ENCODE measurements at places on chromosomes 4 and X.

GRCh38 chr4:157572284-157572683, 351.8 kb downstream of the GRIA2 start:
- no peak for DNase-seq
- no peak overlapping the region for H3K4me3 ChIP-seq
- H3K4me1 ChIP-seq, result no peaks in the 10 kb centered on the region
- H3K27ac ChIP-seq, result no peak overlapping the region
- no peaks in the 10 kb centered on the region for H3K27me3 ChIP-seq

GRCh38 chr4:77263247-77263646, 106.2 kb downstream of the CCNG2 start:
- no peaks in the 10 kb centered on the region for H3K36me3 ChIP-seq
- no peak overlapping the region for H3K27ac ChIP-seq
- H3K4me3 ChIP-seq, result no peak overlapping the region

DNA sequence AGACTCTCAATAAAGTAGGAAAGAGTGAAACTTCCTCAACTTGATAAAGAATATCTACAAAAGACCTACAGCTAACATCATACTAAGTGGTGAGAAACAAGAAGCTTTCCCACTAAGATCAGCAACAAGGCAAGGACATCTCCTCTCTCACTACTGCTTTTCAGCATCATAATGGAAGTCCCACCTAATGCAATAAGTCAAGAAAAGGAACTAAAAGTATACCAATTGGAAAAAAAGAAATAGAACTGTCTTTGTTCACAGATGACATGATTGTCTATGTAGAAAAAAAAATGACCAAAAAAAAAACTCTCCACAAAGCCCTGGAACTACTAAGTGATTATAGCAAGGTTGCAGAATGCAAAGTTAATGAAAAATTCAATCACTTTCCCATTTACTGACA, 25.1 kb upstream of the SH3RF1 start:
- DNase-seq, result no peak
- no peak overlapping the region for H3K27ac ChIP-seq
- H3K4me1 ChIP-seq, result peaks cover 7% of the 10 kb centered on the region
- H3K4me3 ChIP-seq, result no peak overlapping the region

DNA sequence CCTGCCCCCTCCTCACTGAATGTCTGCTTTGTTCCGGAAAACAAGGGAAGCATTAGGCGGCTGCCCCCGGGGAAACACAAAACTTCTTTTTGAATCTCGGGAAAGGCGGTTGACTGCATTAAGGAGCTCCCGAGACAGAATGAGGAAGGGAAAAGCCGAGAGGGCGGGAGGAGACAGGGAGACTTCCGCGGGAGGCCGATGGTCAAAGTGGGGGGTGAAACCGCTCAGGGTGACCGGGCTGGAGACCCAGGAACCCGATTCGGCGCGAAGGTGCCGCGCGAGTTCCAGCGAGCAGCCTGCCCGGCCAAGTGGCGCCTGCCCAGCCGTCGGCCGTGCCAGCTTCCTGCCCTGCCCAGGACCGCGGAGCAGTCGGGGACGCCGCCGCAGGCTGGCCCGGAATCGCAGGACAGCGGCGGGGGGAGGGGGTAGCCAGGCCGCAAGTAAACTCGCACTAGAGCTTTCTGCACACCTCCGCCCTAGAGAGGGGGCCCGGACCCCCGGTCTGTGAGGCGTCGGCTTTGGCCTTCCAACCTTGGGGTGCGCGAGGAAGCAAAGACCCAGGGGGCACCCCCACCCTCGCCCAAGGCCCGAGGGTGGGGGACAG, 55.1 kb upstream of the BCOR start:
- peaks cover 5% of the 10 kb centered on the region for H3K4me1 ChIP-seq
- no peaks in the 10 kb centered on the region for H3K36me3 ChIP-seq
- peak overlapping the region; percentile 59 for H3K27ac ChIP-seq
- no peaks in the 10 kb centered on the region for H3K27me3 ChIP-seq

GRCh38 chr4:186144946-186145569, 40.6 kb downstream of the FAM149A start:
- DNase-seq, result no peak
- peaks cover 2% of the 10 kb centered on the region for H3K36me3 ChIP-seq
- H3K4me1 ChIP-seq, result peaks cover 6% of the 10 kb centered on the region
- no peak overlapping the region for H3K27ac ChIP-seq
- peaks cover 61% of the 10 kb centered on the region for H3K27me3 ChIP-seq
- H3K4me3 ChIP-seq, result peak overlapping the region; percentile 35

- peaks cover 3% of the 10 kb centered on the region for H3K36me3 ChIP-seq
- H3K4me1 ChIP-seq, result no peaks in the 10 kb centered on the region
- no peak overlapping the region for H3K27ac ChIP-seq
Measured at GRCh38 chrX:132712350-132712749, 223.5 kb upstream of the MBNL3 start.

- H3K27me3 ChIP-seq, result no peaks in the 10 kb centered on the region
- H3K27ac ChIP-seq, result no peak overlapping the region
- no peaks in the 10 kb centered on the region for H3K4me1 ChIP-seq
- no peak for DNase-seq
- no peak overlapping the region for H3K4me3 ChIP-seq
- H3K36me3 ChIP-seq, result no peaks in the 10 kb centered on the region
Measured at GRCh38 chr4:111639876-111640275, 505.4 kb upstream of the FAM241A start.

DNA sequence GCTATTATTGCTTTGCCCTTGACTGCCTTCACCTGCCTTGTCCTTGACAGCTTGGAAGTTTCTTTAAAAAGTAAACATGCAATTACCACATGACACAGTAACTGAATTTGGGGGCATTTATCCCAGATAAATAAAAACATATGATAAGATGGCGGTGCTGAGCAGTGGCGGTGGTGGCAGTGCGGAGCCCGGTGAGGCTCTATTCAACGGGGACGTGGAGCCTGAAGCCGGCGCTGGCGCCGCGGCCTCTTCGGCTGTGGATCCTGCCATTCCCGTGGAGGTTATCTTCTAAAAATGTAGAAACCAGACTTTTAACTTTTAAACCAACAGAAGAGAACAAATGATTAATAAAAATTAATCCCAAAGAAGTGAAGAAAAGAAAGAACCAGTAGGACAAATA, 59.7 kb upstream of the ZDHHC15 start:
- H3K4me1 ChIP-seq, result no peaks in the 10 kb centered on the region
- H3K27me3 ChIP-seq, result peaks cover 14% of the 10 kb centered on the region

DNA sequence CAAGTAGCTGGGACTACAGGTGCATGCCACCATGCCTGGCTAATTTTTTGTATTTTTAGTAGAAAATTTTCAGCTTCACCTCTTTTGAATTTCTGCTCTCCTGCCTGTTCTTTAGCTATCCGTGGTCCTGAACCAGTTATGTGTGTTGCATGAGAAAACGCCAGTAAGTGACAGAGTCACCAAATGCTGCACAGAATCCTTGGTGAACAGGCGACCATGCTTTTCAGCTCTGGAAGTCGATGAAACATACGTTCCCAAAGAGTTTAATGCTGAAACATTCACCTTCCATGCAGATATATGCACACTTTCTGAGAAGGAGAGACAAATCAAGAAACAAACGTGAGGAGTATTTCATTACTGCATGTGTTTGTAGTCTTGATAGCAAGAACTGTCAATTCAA, 13.9 kb downstream of the ALB start:
- H3K4me3 ChIP-seq, result no peak overlapping the region
- no peaks in the 10 kb centered on the region for H3K36me3 ChIP-seq
- no peaks in the 10 kb centered on the region for H3K4me1 ChIP-seq
- no peak overlapping the region for H3K27ac ChIP-seq
- DNase-seq, result no peak

DNA sequence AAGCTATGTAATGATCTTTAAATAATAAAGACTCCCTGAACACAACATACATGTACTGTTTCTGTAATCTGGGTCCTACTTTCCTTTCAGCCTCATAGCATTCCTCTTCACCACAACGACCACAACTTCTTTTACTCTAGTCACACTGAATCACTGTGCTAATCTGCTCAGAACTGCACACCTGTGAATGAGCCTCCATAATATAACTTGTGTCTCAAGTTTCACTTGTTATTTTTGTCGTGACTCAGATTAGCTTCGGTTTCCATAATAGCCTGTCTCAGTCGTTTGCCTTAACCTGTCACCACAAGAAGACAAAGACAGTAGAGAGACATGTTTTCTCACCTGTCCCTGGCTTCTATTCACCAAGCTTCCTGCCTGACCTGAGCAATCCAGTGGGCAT, 61.8 kb downstream of the MAGED1 start:
- no peaks in the 10 kb centered on the region for H3K4me1 ChIP-seq
- H3K27me3 ChIP-seq, result peaks cover 39% of the 10 kb centered on the region
- no peaks in the 10 kb centered on the region for H3K36me3 ChIP-seq
- no peak for DNase-seq
- no peak overlapping the region for H3K27ac ChIP-seq

DNA sequence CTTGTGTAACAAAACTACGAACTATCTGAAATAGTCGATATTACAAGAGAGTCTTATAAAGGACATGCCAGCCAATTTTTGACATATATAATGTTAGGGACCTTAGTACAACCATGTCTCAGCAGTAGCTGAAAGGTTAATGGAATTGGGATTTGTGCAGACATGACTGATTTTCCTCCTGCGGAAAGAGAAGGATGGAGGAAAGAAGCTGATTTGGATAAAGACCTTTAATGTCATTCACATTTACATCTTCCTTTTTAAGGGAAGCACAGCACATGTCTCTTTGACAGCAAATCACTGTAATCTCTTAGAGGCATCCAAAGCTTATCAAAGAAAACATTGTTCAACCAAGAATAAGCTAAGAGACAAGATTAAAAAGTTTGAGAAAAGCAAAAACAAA, 1976.2 kb upstream of the IGFBP7 start:
- no peak for DNase-seq
- no peaks in the 10 kb centered on the region for H3K4me1 ChIP-seq
- no peak overlapping the region for H3K27ac ChIP-seq
- no peak overlapping the region for H3K4me3 ChIP-seq
- no peaks in the 10 kb centered on the region for H3K36me3 ChIP-seq

DNA sequence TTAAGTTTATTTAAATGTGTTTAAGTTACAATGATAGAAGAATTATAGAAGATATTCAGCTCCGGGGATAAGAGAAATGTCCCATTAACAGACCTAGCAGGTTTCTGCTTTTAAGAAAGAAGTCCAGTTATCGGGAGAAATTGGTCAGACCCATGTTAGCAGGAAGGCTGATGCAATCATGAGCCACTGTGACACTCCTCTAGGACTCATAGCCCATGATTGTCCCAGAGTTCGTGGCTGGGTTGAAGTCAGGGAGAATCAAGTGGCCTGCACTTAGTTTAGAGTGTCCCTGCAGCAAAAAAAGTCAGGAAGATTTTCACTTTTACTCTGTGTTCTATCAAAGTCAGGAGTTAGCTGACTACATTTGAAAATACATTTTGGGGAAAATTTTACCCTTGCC, 72.0 kb downstream of the TMEM144 start:
- H3K4me1 ChIP-seq, result no peaks in the 10 kb centered on the region
- H3K27me3 ChIP-seq, result no peaks in the 10 kb centered on the region
- DNase-seq, result no peak
- no peak overlapping the region for H3K4me3 ChIP-seq
- no peaks in the 10 kb centered on the region for H3K36me3 ChIP-seq

DNA sequence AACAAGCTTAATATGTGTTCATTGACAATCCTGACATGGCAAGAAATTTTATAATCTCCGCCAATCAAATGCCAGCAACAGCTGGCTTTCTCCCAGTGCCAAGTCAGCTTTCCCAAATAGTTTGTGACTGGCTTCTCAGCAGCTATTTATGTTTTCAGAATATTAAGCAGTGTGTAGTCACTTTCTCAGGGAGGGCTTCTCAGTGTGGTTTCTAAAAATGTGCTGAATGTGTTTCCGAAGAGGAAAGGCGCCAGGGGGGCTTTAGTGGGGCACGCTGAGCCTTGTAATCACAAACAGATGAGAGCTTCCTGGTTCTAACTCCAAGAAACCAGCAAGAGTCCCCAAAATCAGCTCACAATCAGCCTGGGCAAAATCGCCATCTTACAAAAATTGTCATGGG, 258.7 kb upstream of the CPEB2 start:
- H3K4me1 ChIP-seq, result no peaks in the 10 kb centered on the region
- no peak for DNase-seq
- no peak overlapping the region for H3K4me3 ChIP-seq
- no peak overlapping the region for H3K27ac ChIP-seq
- H3K27me3 ChIP-seq, result peaks cover 19% of the 10 kb centered on the region

- H3K4me1 ChIP-seq, result no peaks in the 10 kb centered on the region
- peaks cover 20% of the 10 kb centered on the region for H3K27me3 ChIP-seq
- DNase-seq, result no peak
- H3K27ac ChIP-seq, result no peak overlapping the region
Measured at GRCh38 chrX:13863324-13863723, 46.4 kb upstream of the GPM6B start.

- DNase-seq, result no peak
- H3K4me3 ChIP-seq, result no peak overlapping the region
- no peak overlapping the region for H3K27ac ChIP-seq
- no peaks in the 10 kb centered on the region for H3K4me1 ChIP-seq
- peaks cover 2% of the 10 kb centered on the region for H3K36me3 ChIP-seq
Measured at GRCh38 chr4:84740057-84740456, 157.1 kb downstream of the CDS1 start.

GRCh38 chr4:136032391-136032790, 1499.9 kb downstream of the PCDH18 start:
- H3K36me3 ChIP-seq, result no peaks in the 10 kb centered on the region
- H3K27me3 ChIP-seq, result no peaks in the 10 kb centered on the region
- DNase-seq, result no peak

- no peak overlapping the region for H3K27ac ChIP-seq
- peaks cover 5% of the 10 kb centered on the region for H3K36me3 ChIP-seq
- no peaks in the 10 kb centered on the region for H3K4me1 ChIP-seq
- no peak overlapping the region for H3K4me3 ChIP-seq
- DNase-seq, result no peak
Measured at GRCh38 chr4:40502934-40503333, 126.7 kb downstream of the RBM47 start.

DNA sequence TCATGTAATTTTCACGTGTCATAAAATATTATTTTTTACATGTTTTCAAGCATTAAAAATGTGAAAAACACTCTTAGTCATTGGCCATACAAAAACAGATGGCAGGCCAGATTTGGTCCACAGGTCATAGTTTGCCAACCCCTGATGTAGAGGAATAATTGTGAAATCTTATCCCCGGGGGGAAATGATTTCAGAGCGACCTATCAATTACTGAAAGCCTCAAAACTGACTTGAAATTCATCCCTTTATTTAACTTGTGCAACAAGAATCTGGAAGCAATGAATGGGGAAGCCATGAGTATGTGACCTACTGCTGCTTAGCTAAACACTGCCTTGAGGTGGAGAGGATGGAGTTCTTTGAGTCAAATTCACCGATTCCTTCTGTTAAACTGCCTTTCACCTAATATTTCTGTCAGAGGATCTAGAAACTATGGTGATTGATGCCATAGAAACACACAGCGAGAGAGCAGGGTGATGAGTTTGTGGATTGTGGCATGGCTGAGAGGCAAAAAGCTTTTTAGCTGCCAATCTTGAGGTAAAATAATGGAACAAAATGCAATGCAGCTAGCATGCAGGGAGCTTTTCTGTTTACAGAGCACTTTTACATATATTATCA, 30.3 kb upstream of the BRS3 start:
- H3K27me3 ChIP-seq, result no peaks in the 10 kb centered on the region
- H3K4me3 ChIP-seq, result no peak overlapping the region
- H3K36me3 ChIP-seq, result no peaks in the 10 kb centered on the region
- H3K27ac ChIP-seq, result no peak overlapping the region

All from central memory CD8-positive, alpha-beta T cell (primary cell).